ENCODE measurements at places on chromosomes 3 and 15. TPM values are rescaled to one million over a fixed set of nuclear protein-coding genes. Genes with fewer than 3 reads are reported as not detected.
A peak's percentile ranks its signal among the peaks of the same experiment; 100 is the strongest.

The IGSF11 gene
- polyA plus RNA-seq: 0.14 TPM

The DAPK2 gene
- polyA plus RNA-seq: 40.1 TPM

The GOLGA8G gene
- polyA plus RNA-seq: not detected

The STRIT1 gene
- polyA plus RNA-seq: not detected

The LRRC31 gene
- 1.0 TPM for polyA plus RNA-seq

The HIGD2B gene
- not detected for polyA plus RNA-seq

The RGMA gene
- 2.3 TPM for polyA plus RNA-seq

The GHRL gene
- polyA plus RNA-seq: 5.4 TPM

The SLC24A5 gene
- 0.10 TPM for polyA plus RNA-seq

The TMEM40 gene
- polyA plus RNA-seq: 6.0 TPM

The PGBD4 gene
- 0.89 TPM for polyA plus RNA-seq

GRCh38 chr15:61527836-61528580, 298.9 kb upstream of the RORA start:
- peak; percentile 71 for DNase-seq

DNA sequence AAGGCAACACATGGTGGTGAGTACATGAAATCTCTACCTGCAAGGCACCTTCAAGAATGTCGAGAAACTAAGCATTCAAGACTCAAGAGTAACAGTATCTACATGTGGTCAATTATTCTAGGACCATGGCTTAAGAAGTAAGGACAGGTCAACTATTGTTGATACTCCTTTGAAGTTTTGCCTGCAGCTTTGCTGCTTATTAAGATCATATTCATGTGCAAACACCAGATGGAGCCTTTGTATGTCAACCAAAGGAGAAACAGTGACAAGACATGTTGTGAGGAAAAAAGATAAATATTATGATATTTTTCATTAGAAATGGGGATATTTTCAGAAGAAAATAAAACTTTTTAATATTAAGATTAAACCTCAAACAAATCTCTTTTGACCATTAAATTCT, 52.3 kb upstream of the FGF7 start:
- DNase-seq: peak; percentile 39

GRCh38 chr3:158456114-158456513, 114.9 kb upstream of the MLF1 start:
- no peak for DNase-seq

DNA sequence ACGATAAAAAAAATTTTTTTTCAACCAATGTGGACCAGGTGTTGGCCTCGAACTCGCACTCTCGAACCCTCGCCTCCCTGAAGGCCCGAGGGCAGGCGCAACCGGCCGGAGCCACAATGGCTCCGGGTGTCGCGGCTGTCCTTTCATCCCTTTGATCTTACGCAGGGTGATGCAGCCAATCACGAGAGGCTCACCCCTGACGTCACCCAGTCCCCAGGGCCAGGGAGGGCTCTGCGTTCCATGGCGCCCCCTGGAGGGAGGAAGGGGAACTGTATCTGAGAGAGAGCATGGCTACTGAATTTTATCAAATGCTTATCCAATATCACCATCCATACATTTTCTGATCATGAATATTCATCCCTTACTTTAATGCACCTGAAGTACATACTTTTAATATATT, 15.4 kb upstream of the GMNC start:
- DNase-seq: no peak

GRCh38 chr15:85289677-85290365, 90.6 kb upstream of the AKAP13 start:
- DNase-seq: no peak

GRCh38 chr3:71451812-71452211, 131.7 kb downstream of the FOXP1 start:
- DNase-seq: no peak

GRCh38 chr15:92647467-92648163, 8.0 kb downstream of the FAM174B start:
- no peak for DNase-seq

GRCh38 chr3:106485802-106486201, 617.0 kb upstream of the CBLB start:
- DNase-seq: no peak

DNA sequence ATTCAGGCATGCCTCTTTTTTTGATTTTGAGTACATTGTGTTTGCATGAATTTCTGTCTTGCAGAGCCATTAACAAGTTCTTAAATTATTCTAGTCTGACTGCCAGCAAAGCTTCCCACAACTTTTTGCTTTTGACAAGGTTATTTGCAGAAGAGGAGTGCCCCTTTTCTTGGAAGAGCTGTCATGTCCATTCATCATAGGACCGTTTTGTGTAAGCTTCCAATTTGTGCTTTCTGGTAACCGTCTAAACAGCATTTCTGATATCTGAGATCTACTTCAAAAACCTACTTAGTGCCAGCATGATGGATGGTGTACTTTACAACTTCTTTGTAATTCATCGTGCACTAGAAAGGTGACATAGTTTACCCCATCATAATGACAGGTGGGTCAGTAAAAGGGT, 379.7 kb downstream of the NAALADL2 start:
- no peak for DNase-seq

DNA sequence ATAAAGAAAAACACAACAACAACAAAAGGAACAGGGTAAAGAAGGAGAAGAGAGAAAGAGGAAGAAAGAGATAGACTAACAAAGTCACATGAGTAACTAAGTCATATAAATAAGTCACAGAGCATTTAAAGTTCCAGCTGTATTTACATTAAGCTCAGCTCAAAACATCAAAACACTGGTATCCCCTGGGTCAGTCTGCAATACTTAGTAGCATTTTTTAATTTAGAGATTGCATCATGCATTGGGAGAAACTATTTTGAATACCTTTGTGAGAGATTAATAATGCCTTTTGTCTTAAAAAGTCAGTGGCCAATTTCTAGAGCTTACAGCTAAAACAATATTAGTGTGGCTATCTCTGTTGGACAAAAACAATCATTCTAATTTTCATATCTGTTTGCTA, 78.4 kb downstream of the NEK10 start:
- peak; percentile 9 for DNase-seq

DNA sequence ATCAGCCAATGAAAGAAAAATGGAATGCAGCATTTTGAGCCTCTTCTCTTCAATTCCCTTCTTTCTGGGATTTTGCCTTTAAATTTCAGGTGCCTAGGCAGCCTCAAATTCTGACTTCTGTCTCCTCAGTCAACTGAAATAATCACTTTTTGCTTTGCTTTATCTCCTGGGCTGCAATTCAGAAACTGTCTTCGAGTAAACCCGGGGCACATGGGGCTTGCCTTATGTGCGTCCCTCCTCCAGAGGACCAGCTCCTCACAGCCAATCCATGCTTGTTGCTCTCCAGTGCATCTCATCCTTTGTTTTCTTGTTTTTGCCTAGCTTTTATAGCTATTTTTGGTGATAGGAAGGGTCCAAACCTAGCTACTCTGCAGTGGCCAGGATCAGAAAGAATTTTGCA, 8.8 kb downstream of the RTP3 start:
- DNase-seq: no peak

- no peak for DNase-seq
These were observed 12.8 kb downstream of the ELL3 start for GRCh38 chr15:43763819-43764446.

- DNase-seq: peak; percentile 13
These were observed 13.6 kb upstream of the GATM start for GRCh38 chr15:45391746-45392583.

DNA sequence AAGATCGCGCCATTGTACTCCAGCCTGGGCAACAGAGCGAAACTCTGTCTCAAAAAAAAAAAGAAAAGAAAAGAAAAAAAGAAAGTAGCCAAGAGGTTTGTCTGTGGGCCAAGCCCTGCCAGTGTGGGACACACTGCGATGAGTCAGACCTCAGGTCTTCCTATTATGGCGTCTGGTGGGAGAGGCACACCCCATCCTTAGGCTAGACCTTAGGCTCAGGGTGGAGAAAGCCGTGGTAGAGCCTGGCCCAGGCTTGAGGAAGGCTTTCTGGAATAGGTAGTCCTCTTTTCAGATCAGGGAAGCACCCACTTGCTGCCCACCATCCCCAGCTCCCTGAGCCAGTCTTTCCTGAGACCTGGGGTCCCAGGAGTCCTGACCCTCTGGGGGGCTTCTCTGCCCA, 6.0 kb downstream of the HEMK1 start:
- no peak for DNase-seq

- no peak for DNase-seq
These were observed 57.4 kb downstream of the OSTN start for GRCh38 chr3:191256405-191256804.

GRCh38 chr15:31391687-31392671, 65.3 kb downstream of the KLF13 start:
- DNase-seq: peak; percentile 66

- no peak for DNase-seq
These were observed 2.6 kb upstream of the GBE1 start for GRCh38 chr3:81764002-81764401.

DNA sequence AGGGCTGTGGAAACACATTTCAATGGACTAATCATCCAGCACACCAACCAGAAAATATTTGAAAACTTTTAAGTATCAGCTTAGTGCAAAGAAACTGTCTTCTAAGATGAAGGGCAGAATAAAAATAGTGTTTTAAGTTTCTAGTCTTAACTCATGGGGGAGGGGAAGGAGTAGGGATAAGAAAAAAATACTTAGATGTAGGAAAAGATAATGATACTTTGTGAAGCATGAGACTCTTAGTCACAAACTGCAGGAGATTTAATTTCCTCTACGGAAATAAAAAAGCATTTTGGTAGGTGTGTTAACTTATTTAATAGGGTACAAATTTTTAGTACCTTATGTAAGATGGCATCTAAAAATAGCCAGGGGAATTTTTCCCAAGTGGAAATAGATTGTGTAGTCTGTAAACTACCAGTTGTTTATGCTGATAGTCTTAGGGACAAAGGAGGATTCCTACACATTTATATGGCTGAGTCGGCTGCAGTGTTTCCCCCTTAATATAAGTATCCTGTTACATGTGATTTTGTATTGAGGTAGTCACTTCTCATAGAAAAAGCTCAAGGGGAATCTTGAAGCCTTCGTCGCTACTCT, 78.2 kb upstream of the GBE1 start:
- no peak for DNase-seq

- no peak for DNase-seq
These were observed 7.7 kb downstream of the POU1F1 start for GRCh38 chr3:87268646-87269211.

DNA sequence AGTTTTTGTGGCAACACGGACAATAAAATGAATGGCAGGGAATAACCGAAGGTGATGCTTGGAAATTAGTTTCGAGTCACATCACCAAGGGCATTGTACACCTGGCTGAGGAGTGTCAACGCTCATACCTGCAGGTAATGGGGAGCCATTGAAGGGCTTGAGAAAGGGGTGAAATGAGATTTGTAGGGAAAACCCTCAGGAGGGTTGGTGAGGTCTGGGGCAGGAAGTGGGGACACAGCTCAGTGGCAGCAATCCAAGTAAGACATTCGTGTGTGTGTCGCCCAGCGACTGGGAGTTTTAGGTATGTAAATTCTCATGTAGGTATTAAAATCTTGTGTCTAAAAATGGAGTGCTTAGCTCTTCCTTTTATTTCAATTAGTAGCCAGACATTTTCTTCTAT, 14.3 kb downstream of the PARP14 start:
- DNase-seq: no peak

DNA sequence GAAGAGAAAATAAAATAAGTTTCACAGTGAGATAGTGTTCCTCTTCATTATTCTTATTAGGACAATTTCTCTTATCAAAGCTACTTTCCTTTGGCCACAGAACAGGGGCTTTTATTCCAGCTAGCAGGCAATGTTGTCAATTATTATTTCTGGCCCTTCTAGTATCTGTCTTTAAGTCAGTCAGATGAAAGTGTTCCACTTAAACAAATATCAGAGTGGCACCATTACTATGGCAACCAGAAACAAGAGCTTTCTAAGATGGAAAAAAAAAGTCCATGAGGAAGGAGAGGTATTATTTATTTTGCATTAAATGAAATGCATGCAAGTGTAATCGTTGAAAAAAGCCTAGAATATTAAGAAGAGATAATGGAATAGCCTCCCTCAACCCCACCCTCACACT, 426.4 kb downstream of the TUSC7 start:
- peak; percentile 18 for DNase-seq

GRCh38 chr3:34034840-34035239, 236.4 kb downstream of the PDCD6IP start:
- no peak for DNase-seq

- no peak for DNase-seq
These were observed 2.8 kb upstream of the VILL start for GRCh38 chr3:37987751-37988179.

DNA sequence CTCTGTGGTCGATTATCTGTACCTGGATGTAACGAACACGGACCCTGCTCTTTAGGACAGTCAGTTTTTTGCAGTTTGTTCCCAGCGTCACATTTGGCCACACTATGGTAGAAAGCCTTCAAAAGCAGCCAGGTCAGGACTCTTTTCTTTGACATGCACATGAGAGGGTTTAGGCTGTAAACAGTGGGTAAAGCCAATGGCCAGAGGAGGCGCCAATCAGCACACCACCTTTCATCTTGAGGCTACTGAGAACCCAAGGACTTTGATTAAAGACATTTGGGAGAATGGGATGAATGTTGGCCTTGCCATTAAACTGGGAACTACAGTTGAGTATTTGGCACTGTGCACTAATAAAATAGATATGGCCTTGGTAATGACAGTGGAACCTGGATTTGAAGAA, 225.9 kb downstream of the OXSM start:
- no peak for DNase-seq

DNA sequence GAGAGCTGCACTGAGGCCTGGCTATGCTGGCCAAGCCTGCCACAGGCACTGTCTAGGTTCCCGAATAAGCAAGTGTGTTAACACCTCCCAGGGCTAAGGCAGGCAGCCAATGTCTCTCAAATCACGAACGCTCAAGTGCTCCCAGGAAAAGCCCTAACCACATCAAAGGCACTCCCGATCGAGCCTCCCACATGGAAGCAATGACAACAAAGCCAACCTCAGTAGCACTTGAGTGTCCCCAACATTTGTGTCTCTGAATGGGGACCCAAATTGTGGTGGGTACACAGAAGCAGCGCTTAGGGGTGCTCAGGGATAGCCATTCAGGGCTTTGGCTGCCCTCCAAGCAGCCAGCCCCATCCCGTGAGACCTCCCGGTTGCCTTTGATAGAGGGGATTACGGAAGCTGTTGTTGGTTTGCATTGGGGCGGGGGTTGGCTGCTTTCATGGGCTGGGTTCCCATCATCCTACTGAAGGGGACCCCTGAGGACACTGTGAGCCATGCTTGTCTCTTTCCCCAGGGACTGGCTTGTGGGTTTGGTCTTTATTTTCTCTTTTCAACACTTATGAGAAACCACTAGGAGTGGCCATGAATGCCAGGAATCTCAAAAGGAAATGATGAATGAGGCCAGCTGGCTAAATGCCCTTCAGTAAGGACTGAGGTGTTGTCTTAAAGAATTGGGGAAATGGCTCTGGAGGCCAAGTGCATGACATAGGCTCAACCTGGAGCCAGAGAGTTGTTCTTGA, 234.1 kb upstream of the FEZF2 start:
- no peak for DNase-seq

GRCh38 chr15:89150762-89151664, 62.8 kb downstream of the ABHD2 start:
- peak; percentile 61 for DNase-seq

DNA sequence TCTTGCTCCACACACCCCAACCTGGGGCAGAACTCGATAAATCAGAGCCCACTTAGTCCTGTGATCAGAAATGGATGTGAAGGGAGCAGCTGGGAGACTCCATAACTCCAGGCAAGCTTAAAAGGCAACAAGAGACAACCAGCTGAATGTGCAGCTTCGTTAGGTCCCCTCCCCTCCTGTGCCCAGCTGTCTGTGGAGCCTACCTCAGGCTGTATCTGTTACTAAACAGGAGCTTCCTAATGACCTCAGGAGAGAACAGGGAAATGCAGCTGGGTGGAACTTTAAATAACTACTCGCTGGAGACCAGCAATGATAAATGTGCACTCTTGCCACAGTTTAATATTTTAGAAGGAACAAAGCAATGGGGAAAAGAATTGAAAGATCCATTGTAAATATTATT, 25.9 kb downstream of the SLC9A9 start:
- no peak for DNase-seq

Data from lung (tissue), 17 donors.